ENCODE measurements at places on chromosomes 11 and 22.

GRCh38 chr11:111598148-111598547 lies 4.1 kb upstream of the SIK2 start:
- DNase-seq, result no peak

GRCh38 chr22:19820880-19821522 lies 33.7 kb downstream of the GNB1L start:
- no peak for DNase-seq

DNA sequence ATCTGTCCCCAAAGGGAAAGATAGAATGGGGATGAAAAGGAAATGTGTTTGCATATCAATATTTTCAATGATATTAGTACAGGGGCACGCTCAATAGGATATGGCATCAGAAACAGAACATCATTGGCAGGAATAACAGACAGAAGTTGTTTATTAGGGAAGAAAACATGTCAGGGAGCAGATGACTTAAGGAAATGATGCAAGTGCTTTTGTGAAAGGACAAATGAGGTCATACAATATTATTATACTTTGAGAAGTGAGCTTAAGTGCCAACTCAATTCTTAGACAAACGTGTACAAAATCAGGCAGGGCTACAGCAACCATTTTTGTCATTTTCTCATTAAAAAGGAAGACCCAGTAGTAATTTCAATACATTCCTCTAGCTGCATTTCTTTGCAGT lies 388.4 kb downstream of the SOX6 start:
- DNase-seq, result no peak

- no peak for DNase-seq
Measured at GRCh38 chr22:30158744-30159500, 78.7 kb downstream of the HORMAD2 start.

DNA sequence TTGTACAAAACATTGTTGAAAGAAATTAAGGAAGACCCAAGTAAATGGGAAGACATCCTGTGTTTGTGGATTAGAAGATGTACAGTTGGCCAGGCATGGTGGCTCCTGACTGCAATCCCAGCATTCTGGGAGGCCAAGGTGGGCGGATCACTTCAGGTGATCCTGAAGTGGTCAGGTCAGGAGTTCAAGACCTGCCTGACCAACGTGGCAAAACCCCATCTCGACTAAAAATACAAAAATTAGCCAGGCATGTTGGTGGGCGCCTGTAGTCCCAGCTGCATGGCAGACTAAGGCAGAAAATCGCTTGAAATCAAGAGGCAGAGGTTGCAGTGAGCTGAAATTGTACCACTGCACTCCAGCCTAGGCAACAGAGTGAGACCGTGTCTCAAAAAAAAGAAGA lies 62.0 kb upstream of the SEPTIN5 start:
- no peak for DNase-seq

GRCh38 chr22:30655532-30655931 lies 12.1 kb downstream of the DUSP18 start:
- no peak for DNase-seq

- no peak for DNase-seq
Measured at GRCh38 chr22:49244466-49245420, 582.9 kb downstream of the BRD1 start.

DNA sequence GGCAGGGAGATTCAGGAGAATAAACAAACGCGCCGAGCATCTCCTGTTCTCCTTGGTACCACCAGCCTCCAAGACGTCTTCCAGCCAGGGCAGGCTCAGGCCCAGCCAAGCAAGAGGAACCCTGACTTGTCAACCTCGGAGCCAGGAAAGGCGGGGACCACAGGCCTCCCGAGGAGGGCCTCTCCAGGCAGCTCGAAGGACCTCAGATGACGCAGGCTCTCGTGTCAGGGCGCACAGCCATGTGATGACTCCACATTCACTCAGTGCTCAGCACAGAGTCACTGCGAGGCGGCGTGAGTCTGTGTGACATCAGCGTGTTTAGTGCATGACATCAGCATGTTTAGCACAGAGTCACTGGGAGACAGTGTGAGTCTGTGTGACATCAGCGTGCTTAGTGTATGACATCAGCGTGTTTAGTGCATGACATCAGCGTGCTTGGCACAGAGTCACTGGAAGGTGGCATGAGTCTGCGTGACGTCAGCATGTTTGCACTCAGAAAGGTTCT lies 241.4 kb downstream of the BRD1 start:
- DNase-seq, result no peak

- DNase-seq, result no peak
Measured at GRCh38 chr22:44600207-44600785, 101.7 kb upstream of the PRR5 start.

DNA sequence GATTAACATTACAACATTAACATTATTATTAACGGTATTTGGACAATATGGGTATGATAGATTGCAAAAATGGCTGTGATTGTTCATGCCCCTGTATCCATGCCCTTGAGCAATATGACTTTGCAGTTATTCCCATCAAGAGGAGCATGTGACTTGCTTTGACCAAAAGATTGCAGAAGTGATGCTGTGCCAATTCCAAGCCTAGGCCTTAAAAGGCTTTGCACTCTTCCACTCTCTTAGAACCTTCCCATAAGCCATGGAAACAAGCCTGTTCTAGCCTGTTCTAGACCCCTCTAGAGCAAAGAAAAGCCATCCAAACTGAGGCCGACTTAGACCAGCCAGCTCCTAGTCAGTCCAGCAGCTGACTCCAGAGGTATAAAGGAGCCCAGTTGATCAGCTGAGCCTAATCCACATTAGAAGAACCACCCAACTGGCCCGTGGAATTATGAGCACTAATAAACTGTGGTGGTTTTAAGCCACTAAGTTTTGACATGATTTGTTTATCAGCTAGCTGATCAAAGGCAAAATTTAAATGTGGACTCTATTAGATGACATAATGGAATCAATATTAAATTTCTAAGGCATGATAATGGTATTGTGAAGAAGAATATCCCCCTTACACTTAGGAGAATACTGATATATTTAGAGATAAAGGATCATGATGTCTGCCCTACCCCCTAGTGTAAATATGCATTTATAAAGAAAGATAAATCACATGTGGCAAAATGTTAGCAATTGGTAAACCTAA lies 28.6 kb downstream of the RAB30 start:
- DNase-seq, result no peak

DNA sequence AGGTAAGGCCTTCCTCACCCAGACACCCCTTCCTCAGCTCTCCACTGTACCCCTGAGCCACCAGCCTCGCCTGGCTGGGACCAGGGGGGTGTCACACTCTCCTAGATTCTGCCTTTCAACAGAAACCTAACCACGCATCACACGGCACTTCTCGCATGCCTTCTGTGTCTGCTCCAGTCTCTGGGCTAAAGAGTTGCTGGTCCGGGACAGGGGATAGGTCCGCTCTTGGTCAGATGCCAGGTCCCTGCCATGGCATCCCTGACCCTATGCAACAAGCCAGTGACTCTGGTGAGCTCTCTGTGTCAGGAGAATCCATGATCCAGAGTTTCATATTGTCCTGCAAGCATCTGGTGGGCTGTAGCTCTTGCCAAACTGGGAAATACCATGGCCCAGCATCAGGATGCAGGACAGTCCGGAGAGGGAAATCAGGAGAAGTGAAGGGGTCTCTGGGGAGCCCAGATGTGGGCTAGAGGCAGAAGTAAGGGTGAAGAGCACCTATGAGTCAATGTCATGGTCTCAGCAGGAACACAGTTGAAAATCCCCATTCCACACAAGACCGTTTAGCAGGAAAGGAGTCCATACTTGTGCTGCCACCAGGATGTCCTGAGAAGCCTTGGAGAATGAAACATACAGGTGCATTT lies 14.1 kb downstream of the IGLL5 start:
- no peak for DNase-seq

- DNase-seq, result no peak
Measured at GRCh38 chr11:11724994-11725393, 103.2 kb upstream of the GALNT18 start.

DNA sequence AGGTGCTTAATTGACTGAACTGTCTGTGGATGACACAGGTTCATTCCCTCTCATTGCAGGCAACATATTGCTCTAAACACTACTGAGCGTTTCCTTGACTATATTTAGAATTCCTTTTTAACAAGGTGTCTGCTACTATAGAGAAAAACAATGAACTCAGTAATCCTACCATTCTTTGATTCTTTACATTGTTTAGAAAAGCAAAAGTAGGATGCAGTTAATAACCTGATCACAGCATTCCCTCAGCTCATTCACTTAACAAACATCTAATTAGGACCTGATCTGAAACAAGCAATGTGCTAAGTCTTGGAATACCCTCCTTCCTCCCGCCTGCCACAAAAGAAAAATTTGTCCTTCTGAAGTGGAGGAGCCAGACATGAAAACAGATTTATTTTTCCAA lies 313.1 kb downstream of the LRRC4C start:
- no peak for DNase-seq

- no peak for DNase-seq
Measured at GRCh38 chr11:79071190-79071589, 369.6 kb downstream of the TENM4 start.

DNA sequence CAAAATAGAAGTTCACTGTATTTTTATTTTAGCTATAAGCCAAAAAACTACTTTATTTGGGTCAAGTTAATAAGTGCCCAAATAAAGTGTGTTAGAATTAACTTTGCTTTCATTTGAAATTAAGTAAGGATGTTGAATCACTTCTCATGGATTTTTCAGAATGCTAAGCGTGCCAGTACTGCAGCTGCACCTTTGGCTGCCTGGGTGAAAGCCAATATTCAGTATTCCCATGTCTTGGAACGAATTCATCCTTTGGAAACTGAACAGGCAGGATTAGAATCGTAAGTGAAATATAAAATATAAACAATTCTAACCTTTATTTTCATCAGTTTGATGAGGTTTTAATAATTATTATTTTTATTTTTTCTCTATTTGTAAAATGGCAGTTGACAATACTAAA lies 113.6 kb downstream of the DYNC2H1 start:
- no peak for DNase-seq

DNA sequence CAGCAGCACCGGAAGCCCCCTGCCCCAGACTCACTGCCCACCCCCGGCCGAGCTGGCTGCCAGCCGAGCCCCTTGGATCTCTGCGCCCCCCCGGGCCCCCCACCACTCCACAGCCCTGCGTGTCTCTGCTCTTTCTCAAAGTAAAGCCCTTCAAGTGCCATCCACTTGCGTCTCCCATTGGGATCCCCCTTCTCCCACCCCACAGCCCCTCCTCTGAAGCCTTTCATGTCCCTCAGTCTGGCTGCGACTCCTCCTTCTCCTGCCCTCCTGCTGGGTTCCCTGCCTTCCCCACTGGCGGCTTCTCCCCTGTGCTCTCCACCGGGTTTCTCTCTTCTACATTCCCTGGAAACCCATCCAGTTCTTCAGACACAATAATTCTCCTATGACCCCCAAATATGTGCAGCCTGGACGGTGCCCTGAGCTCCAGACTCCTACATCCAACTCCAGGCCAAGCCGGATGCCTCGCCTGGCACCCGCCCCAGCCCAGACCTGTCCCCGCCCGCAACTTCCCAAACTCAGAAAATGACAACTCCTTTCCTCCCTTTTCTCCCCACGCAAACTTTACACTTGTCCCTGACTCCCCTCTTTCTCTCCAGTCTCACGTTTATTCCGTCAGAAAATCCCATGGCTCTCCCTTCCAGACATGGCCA lies 108.9 kb downstream of the WNT7B start:
- DNase-seq, result no peak

- no peak for DNase-seq
Measured at GRCh38 chr11:66559142-66559865, 9.1 kb downstream of the CTSF start.

- DNase-seq, result no peak
Measured at GRCh38 chr11:22730319-22730718, 63.9 kb downstream of the GAS2 start.

All from left renal cortex interstitium (tissue), 4 donors.